ENCODE measurements at places on chromosomes 6 and 20. TPM values are rescaled to one million over a fixed set of nuclear protein-coding genes. Genes with fewer than 3 reads are reported as not detected.

- no peak overlapping the region for H3K27ac ChIP-seq
- H3K36me3 ChIP-seq: no peaks in the 10 kb centered on the region
- H3K4me1 ChIP-seq: peaks cover 4% of the 10 kb centered on the region
- H3K27me3 ChIP-seq: no peaks in the 10 kb centered on the region
These were observed 49.0 kb downstream of the SSR1 start for GRCh38 chr6:7264041-7264440.

The MEP1A gene
- 207 TPM for total RNA-seq

GRCh38 chr20:14885661-14886060 is 548.2 kb upstream of the FLRT3 start:
- no peaks in the 10 kb centered on the region for H3K27me3 ChIP-seq
- DNase-seq: no peak
- no peaks in the 10 kb centered on the region for H3K36me3 ChIP-seq
- no peaks in the 10 kb centered on the region for H3K4me1 ChIP-seq
- no peak overlapping the region for H3K27ac ChIP-seq

The PTCRA gene
- total RNA-seq: not detected

The FAM83D gene
- 32.6 TPM for total RNA-seq

- H3K27me3 ChIP-seq: no peaks in the 10 kb centered on the region
- no peak overlapping the region for H3K4me3 ChIP-seq
- H3K36me3 ChIP-seq: no peaks in the 10 kb centered on the region
These were observed 34.5 kb upstream of the HLA-A start for GRCh38 chr6:29907637-29908340.

DNA sequence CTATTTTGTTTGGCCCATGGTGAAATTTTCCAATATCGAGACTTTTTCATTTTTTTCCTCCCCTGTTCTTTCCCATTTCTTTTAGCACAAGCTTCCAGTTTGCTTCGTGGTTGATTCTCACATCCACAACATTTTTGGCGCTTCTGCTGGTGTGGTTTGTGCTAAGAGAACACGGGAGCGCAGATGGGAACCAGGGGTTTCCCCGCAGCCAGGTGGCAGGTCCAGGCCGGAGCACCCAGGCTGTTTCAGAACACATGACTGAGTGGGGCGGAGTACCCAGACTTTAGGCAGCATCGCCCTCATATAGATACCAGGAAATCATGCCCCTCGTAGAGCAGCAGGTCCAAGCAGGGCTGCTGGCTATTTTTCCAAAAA is 58.0 kb downstream of the SYTL3 start:
- DNase-seq: peak; percentile 50
- no peaks in the 10 kb centered on the region for H3K36me3 ChIP-seq
- H3K4me3 ChIP-seq: no peak overlapping the region
- H3K27me3 ChIP-seq: no peaks in the 10 kb centered on the region
- H3K4me1 ChIP-seq: peaks cover 8% of the 10 kb centered on the region

The KHDC1L gene
- not detected for total RNA-seq

DNA sequence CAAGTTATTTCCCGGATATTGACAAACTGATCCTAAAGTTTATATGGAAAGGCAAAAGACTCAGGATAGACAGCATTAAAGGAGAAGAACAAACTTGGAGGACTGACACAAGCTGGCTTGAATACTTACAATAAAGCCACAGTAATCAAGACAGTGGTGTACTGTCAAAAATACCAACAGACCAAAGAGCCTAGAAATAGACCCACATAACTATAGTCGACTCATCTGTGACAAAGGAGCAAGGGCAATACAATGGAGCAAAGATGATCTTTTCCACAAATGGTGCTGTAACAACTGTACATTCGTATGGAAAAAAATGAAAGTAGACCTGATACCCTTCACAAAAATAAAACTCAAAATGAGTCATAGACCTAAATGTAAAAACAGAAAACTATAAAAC is 46.0 kb downstream of the ABHD12 start:
- H3K27ac ChIP-seq: no peak overlapping the region
- H3K4me1 ChIP-seq: no peaks in the 10 kb centered on the region
- H3K27me3 ChIP-seq: no peaks in the 10 kb centered on the region
- H3K4me3 ChIP-seq: no peak overlapping the region

The SPTLC3 gene
- 12.5 TPM for total RNA-seq

DNA sequence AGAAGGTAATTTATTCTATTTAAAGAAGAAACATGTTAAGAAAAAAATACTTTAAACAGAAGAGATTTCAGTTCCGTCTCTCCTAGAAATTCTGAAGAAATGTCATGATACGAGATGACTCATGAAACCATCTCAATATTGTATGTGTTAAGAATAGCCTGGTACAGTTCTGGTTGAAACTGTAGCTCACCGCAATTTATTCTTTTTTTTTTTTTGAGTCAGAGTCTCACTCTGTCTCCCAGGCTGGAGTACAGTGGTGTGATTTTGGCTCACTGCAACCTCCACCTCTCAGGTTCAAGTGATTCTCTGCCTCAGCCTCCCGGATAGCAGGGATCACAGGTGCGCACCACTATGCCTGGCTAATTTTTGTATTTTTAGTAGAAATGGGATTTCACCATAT is 103.3 kb downstream of the ARHGAP18 start:
- H3K27me3 ChIP-seq: no peaks in the 10 kb centered on the region
- H3K27ac ChIP-seq: no peak overlapping the region
- H3K4me3 ChIP-seq: no peak overlapping the region

- no peaks in the 10 kb centered on the region for H3K27me3 ChIP-seq
- H3K36me3 ChIP-seq: peaks cover 4% of the 10 kb centered on the region
- peak overlapping the region; percentile 43 for H3K27ac ChIP-seq
- H3K4me1 ChIP-seq: peaks cover 5% of the 10 kb centered on the region
These were observed 35.7 kb upstream of the ID1 start for GRCh38 chr20:31569163-31570020.

- H3K36me3 ChIP-seq: no peaks in the 10 kb centered on the region
- no peaks in the 10 kb centered on the region for H3K27me3 ChIP-seq
- DNase-seq: no peak
These were observed 34.6 kb upstream of the PTGIS start for GRCh38 chr20:49602345-49603208.

- H3K27me3 ChIP-seq: no peaks in the 10 kb centered on the region
- DNase-seq: no peak
- no peak overlapping the region for H3K27ac ChIP-seq
- no peak overlapping the region for H3K4me3 ChIP-seq
These were observed 138.1 kb downstream of the TBXT start for GRCh38 chr6:166029506-166029905.

GRCh38 chr20:42067596-42067995 is 449.4 kb upstream of the CHD6 start:
- no peaks in the 10 kb centered on the region for H3K36me3 ChIP-seq
- no peak overlapping the region for H3K4me3 ChIP-seq
- no peak for DNase-seq

- H3K4me3 ChIP-seq: peak within 1 kb of the TSS; percentile 92
- no peaks in the 10 kb centered on the region for H3K36me3 ChIP-seq
- peak; percentile 54 for DNase-seq
- no peaks in the 10 kb centered on the region for H3K27me3 ChIP-seq
These were observed at the start of gene GID8 for GRCh38 chr20:62938105-62938888. Gene GID8 (plus strand): TSS chr20:62938147. CDS start chr20:62941503, 3,356 bp downstream.

The ANKS1A gene
- 25.3 TPM for total RNA-seq

GRCh38 chr20:9306521-9306920 is 207.9 kb upstream of the LAMP5 start:
- no peak for DNase-seq
- H3K27me3 ChIP-seq: no peaks in the 10 kb centered on the region
- no peak overlapping the region for H3K27ac ChIP-seq
- no peaks in the 10 kb centered on the region for H3K36me3 ChIP-seq
- H3K4me3 ChIP-seq: no peak overlapping the region
- H3K4me1 ChIP-seq: no peaks in the 10 kb centered on the region

The SEL1L2 gene
- total RNA-seq: not detected

The STMND1 gene
- total RNA-seq: 2.8 TPM

GRCh38 chr6:85321906-85322305 is 128.0 kb upstream of the NT5E start:
- no peak overlapping the region for H3K4me3 ChIP-seq
- no peaks in the 10 kb centered on the region for H3K27me3 ChIP-seq
- no peak overlapping the region for H3K27ac ChIP-seq
- DNase-seq: no peak
- H3K36me3 ChIP-seq: no peaks in the 10 kb centered on the region

- H3K4me3 ChIP-seq: no peak overlapping the region
- no peaks in the 10 kb centered on the region for H3K4me1 ChIP-seq
- DNase-seq: no peak
- no peaks in the 10 kb centered on the region for H3K36me3 ChIP-seq
- no peaks in the 10 kb centered on the region for H3K27me3 ChIP-seq
These were observed 38.0 kb downstream of the GCLC start for GRCh38 chr6:53506872-53507271.

GRCh38 chr6:5710516-5710915 is 296.2 kb downstream of the NRN1 start:
- no peaks in the 10 kb centered on the region for H3K36me3 ChIP-seq
- H3K4me1 ChIP-seq: no peaks in the 10 kb centered on the region
- H3K27ac ChIP-seq: no peak overlapping the region
- no peaks in the 10 kb centered on the region for H3K27me3 ChIP-seq

The BPIFB1 gene
- total RNA-seq: not detected

DNA sequence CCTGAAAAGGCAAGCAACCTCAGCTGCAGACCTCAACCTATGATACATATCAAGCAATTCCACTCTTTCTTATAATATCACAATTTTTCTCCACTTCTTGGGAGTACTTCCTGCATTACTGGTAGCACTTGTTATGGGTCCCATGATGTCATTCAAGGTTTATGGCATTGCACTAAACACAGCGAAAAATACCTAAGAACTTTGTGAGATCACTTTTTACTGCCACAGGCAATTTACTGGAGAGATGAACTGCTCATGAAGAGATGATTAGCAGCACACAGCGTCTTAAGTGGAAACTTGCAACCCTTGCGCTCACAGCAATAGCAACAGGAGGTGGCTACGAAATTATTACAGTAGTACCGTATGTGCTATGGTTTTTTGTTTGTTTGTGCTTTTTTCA is 19.3 kb upstream of the RIMS4 start:
- H3K27me3 ChIP-seq: no peaks in the 10 kb centered on the region
- H3K4me3 ChIP-seq: no peak overlapping the region
- DNase-seq: no peak
- H3K36me3 ChIP-seq: no peaks in the 10 kb centered on the region
- H3K27ac ChIP-seq: no peak overlapping the region
- H3K4me1 ChIP-seq: no peaks in the 10 kb centered on the region

DNA sequence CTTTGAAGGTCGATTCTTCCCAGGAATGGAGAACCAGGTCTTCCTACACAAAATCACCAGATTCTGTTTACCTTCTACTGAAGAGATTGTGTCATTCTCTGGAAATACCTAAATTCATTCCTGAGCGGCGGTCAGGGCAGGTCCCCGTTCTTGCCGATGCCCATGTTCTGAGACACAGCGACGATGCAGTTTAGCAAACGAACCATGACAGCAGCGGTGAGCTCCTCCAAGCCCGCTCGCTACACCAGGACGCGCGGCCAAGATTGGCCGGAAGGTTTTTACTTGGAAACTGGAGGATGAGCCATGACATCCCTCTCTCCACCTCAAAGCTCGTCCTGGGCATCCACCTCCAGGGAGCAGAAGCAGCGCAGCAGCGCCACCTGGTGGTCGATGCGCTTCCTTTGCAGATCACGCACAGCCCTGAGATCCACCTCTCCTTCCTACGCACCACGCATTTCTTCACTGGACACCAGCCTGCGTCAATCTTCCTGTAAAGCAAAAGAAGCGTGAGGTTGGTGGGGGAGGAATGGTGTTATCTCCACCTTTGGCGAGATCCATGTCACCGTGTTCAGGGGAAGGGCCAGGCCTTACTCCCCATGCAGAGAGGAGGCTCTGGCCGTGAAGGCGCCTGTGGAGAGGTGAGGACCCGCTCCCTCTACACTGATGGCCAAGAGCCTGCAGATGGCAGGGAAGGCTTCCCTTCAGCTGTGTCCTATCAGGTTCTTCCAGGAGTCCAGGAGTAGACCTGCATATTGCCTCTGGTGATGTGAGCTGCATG is 9.9 kb upstream of the HLA-B start:
- H3K4me3 ChIP-seq: peak overlapping the region; percentile 3
- no peaks in the 10 kb centered on the region for H3K4me1 ChIP-seq
- H3K27ac ChIP-seq: no peak overlapping the region
- peak; percentile 94 for DNase-seq

- no peaks in the 10 kb centered on the region for H3K36me3 ChIP-seq
- peak overlapping the region; percentile 41 for H3K27ac ChIP-seq
- H3K27me3 ChIP-seq: no peaks in the 10 kb centered on the region
- no peak for DNase-seq
These were observed 152.6 kb downstream of the CDK19 start for GRCh38 chr6:110662490-110663211.

All from colonic mucosa (tissue), 4 donors.